ENCODE measurements at places on chromosomes 16 and 17.
A peak's percentile ranks its signal among the peaks of the same experiment; 100 is the strongest.

- no peak overlapping the region for H3K4me3 ChIP-seq
- H3K27ac ChIP-seq: no peak overlapping the region
- H3K27me3 ChIP-seq: peaks cover 7% of the 10 kb centered on the region
- H3K4me1 ChIP-seq: no peaks in the 10 kb centered on the region
These were observed 28.3 kb downstream of the G6PC1 start for GRCh38 chr17:42928714-42929496.

DNA sequence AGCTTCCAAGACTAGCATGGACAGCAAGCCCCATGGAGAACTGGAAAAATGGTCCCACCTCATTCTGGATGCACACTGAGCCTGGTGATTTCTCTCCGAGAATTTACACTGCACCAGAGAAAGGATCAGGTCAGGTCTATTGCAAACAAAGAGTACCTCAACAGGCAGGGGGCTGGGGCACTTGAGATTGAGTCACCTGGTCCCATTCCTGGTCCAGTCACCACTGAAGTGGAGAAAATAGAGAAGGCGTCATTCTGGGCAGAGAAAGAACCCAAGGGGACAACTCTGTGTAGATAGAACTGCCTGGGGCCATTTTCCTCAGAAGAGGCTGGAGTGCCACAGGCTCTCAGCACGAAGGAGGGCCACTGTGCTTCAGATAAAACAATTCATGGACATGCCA is 38.4 kb downstream of the CENPV start:
- no peaks in the 10 kb centered on the region for H3K4me1 ChIP-seq
- H3K36me3 ChIP-seq: peaks cover 49% of the 10 kb centered on the region
- H3K27ac ChIP-seq: no peak overlapping the region
- no peak overlapping the region for H3K4me3 ChIP-seq
- no peak for DNase-seq
- H3K27me3 ChIP-seq: no peaks in the 10 kb centered on the region

GRCh38 chr17:13540546-13540945 is 61.2 kb downstream of the HS3ST3A1 start:
- peak overlapping the region; percentile 85 for H3K27ac ChIP-seq
- H3K36me3 ChIP-seq: peaks cover 4% of the 10 kb centered on the region
- H3K4me1 ChIP-seq: peaks cover 80% of the 10 kb centered on the region

DNA sequence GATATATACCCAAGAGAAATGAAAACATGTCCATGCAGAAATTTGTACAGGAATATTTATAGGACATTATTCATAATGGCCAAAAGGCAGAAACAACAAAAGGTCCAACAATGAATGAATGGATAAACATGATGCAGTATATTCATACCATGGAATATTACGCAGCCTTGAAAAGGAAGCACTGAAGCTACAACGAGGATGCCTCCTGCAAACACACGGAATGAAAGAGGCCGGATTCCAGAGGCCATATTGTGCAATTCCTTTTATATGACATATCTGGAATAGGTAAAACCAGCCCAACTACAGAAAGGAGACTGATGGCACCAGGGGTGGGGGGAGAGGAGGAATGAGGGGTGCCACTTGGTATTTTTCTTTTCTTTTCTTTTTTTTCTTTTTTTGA is 14.5 kb upstream of the CHMP6 start:
- no peak overlapping the region for H3K27ac ChIP-seq
- no peak for DNase-seq
- no peaks in the 10 kb centered on the region for H3K36me3 ChIP-seq
- H3K27me3 ChIP-seq: peaks cover 35% of the 10 kb centered on the region
- peaks cover 5% of the 10 kb centered on the region for H3K4me1 ChIP-seq

- no peak for DNase-seq
- no peak overlapping the region for H3K27ac ChIP-seq
- peaks cover 2% of the 10 kb centered on the region for H3K4me1 ChIP-seq
- no peaks in the 10 kb centered on the region for H3K36me3 ChIP-seq
- no peak overlapping the region for H3K4me3 ChIP-seq
- H3K27me3 ChIP-seq: peaks cover 17% of the 10 kb centered on the region
These were observed 756.0 kb upstream of the RBFOX1 start for GRCh38 chr16:6576606-6577005.

GRCh38 chr16:51276336-51276735 is 125.3 kb upstream of the SALL1 start:
- no peak for DNase-seq
- H3K4me3 ChIP-seq: no peak overlapping the region
- H3K4me1 ChIP-seq: no peaks in the 10 kb centered on the region
- H3K36me3 ChIP-seq: no peaks in the 10 kb centered on the region
- no peak overlapping the region for H3K27ac ChIP-seq
- H3K27me3 ChIP-seq: peaks cover 3% of the 10 kb centered on the region

DNA sequence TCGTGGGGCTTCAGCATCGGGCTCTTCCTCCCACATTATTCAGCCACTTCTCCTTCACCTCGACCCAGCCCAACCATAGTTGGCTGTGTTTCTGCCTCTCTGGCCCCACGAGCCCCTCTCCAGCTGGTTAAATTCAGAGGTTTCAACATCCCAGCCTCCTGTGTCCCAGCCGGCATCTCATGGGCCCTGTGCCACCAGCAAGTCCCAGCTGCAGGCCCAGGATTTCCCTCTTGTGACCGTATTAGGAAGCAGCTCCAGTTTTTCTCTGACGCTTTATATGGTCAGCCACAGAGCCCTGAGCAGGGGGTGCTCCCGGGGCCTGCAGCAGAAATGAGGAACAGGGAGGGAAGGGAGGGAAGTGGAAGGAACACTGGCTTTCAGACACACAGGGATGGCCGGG is 27.4 kb downstream of the MYH11 start:
- H3K27ac ChIP-seq: no peak overlapping the region
- no peaks in the 10 kb centered on the region for H3K4me1 ChIP-seq
- H3K36me3 ChIP-seq: no peaks in the 10 kb centered on the region
- peaks cover 37% of the 10 kb centered on the region for H3K27me3 ChIP-seq

DNA sequence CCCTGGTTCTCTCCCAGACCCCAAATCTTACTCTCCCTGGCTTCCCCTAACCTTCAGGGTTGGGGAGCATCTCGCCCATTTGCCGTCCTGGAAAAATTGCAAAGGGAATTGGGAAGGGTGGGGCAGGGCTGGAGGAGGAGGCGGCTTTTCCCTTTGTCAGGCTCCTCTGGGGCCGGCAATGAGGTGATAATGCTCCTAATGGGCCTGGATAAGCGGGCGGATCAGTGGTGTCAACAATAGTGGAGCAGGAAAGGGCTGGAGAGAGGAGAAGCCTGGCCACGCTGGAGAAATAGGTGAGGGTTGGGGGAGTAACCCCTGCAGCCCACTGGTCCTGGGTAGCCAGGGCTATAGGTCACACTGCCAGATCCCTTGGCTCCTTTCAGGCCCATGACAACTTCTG is 12.3 kb downstream of the SCN4A start:
- no peak overlapping the region for H3K27ac ChIP-seq
- H3K4me3 ChIP-seq: no peak overlapping the region
- no peak for DNase-seq
- peaks cover 3% of the 10 kb centered on the region for H3K4me1 ChIP-seq

- no peaks in the 10 kb centered on the region for H3K36me3 ChIP-seq
- peaks cover 72% of the 10 kb centered on the region for H3K27me3 ChIP-seq
- no peak overlapping the region for H3K27ac ChIP-seq
These were observed 90.1 kb downstream of the TMEM132E start for GRCh38 chr17:34669511-34669910.

- H3K27me3 ChIP-seq: peaks cover 73% of the 10 kb centered on the region
- no peaks in the 10 kb centered on the region for H3K36me3 ChIP-seq
- no peaks in the 10 kb centered on the region for H3K4me1 ChIP-seq
- DNase-seq: no peak
- no peak overlapping the region for H3K4me3 ChIP-seq
- H3K27ac ChIP-seq: no peak overlapping the region
These were observed 179.7 kb downstream of the RBFOX3 start for GRCh38 chr17:79431175-79431574.

DNA sequence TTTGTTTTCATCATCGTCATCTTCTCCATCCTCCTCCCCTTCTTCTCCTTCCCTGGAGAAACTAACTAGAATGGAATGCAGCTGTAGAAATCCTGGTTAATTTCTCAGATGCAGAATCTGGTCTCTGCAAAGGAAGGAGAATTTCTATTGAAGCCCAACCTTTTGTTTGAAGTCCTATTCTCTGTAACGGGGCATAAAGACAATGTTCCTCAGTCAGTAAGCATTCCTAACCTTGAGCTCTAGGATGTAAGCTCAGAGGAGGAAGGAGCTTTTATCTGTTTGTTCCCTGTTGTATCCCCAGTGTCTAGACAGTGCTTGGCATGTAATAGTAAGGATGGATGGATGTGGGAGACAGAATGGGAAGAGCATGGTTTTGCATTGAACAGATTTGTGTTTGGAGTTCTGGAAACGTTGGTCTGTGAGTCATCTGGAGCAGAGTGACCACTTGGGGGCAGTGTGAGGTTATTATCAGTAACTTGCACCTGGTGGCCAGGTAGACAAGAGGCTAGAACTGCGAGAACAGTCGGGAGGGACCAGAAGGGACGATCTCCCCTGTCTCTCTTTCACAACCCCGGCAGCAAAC is 363.7 kb downstream of the SNX29 start:
- H3K27me3 ChIP-seq: peaks cover 4% of the 10 kb centered on the region
- DNase-seq: no peak
- no peaks in the 10 kb centered on the region for H3K4me1 ChIP-seq
- H3K36me3 ChIP-seq: no peaks in the 10 kb centered on the region
- H3K27ac ChIP-seq: no peak overlapping the region

DNA sequence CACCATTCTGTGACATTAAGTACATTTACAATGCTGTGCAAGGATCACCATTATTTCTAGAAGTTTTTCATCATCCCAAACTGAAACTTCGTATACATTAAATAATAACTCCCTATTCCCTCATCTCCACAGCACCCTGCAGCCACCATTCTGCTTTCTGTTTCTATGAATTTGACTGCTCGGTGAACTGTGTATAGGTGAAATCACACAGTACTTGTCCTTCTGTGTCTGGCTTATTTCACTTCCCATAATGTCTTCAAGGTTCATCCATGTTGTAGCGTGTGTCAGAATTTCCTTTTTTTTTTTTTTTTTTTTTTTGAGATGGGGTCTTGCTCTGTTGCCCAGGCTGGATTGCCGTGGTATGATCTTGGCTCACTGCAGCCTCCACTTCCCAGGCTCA is 20.4 kb downstream of the RAP1GAP2 start:
- H3K4me1 ChIP-seq: peaks cover 6% of the 10 kb centered on the region
- no peaks in the 10 kb centered on the region for H3K27me3 ChIP-seq
- H3K4me3 ChIP-seq: no peak overlapping the region
- H3K36me3 ChIP-seq: no peaks in the 10 kb centered on the region
- no peak for DNase-seq

DNA sequence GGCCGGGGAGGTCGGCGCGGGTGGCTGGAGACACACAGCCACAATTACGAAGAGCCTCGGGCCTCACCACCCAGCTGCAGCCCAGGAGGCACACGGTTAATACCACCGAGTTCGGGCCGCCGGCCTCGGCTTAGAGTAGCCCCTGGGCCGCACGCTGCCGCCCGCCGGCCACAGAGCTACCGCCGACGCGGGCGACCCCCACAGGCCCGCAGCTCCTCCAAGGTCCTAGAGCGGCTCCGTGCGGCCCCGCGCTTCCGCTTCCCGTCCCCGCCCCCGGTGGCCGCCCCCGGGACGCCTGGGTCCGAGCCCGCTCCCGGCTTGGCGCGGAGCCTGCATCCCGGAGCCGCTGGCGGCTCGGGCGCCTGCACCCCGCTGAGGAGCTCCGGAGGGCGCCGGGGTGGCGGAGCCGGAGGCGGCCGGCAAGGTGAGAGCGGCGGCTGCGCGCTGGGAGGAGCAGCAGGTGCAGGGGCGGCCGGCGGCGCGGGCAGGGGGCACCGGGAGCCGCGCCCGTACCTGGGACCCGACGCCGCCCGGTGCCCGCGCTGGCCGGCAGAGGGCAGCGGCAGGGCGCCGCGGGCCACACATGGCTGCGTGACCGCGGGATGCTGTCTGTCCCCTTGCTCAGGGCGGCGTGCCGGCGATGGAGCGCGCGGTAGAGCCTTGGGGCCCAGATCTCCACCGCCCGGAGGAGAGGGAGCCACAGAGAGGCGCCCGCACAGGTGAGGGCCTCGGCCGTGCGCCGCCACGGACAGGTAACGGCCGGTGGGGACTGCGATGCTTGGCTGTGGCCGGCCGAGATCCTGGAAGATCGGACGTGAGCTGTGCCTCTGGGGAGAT is at the start of gene ZNF48:
TSS of gene ZNF48 (plus strand) at position 266 of the 837 bp plus-strand sequence. CDS start at position 641, 375 bp downstream.
- peak; percentile 64 for DNase-seq
- H3K4me1 ChIP-seq: peaks cover 28% of the 10 kb centered on the region
- no peaks in the 10 kb centered on the region for H3K27me3 ChIP-seq
- peaks cover 4% of the 10 kb centered on the region for H3K36me3 ChIP-seq
- H3K27ac ChIP-seq: peak within 1 kb of the TSS; percentile 96
- H3K4me3 ChIP-seq: peak within 1 kb of the TSS; percentile 95

GRCh38 chr17:45883063-45883462 is 11.3 kb upstream of the MAPT start:
- no peak overlapping the region for H3K27ac ChIP-seq
- H3K27me3 ChIP-seq: peaks cover 55% of the 10 kb centered on the region
- no peaks in the 10 kb centered on the region for H3K36me3 ChIP-seq
- no peak for DNase-seq

DNA sequence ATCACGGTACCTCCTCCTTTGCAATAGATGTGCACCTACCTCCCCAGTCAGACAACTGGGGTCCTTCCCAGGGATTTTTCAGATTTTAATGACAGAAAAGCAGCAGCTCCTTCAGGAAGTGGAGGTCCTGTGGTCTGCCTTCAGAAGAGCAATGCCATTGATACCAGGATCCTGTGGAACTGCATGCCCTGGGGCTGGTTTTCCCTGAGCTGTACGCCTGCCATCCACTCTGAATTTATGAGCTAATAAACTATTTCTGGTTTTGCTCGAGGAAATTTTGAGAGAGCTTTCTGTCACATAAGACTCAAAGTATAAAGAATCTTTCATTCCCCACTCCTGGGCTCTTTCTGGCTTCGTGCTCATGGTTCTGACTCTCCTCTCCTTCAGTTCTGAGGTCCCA is 10.0 kb upstream of the CCL23 start:
- H3K4me1 ChIP-seq: peaks cover 31% of the 10 kb centered on the region
- peak overlapping the region; percentile 70 for H3K27ac ChIP-seq
- no peak overlapping the region for H3K4me3 ChIP-seq
- H3K27me3 ChIP-seq: peaks cover 7% of the 10 kb centered on the region
- DNase-seq: no peak

DNA sequence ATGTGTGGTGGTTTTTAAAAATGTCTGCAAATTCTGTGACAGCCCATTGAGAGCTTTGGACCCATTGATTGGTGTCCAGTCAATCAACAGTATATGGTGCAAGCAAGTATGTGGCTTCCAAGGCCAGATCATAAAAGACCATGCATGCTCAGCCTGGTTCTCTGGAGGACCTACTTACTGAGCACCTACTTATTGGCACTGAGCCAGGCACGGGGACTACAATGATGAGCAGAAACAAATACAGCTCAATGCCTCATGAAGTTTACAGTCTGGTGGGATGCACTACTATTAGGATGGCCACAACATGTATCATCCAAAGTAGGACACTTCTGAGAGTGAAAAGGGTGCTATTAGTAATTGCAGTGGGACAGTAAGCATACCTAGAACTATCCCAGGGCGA is 7.2 kb upstream of the EMP2 start:
- DNase-seq: no peak
- H3K27me3 ChIP-seq: peaks cover 2% of the 10 kb centered on the region
- no peak overlapping the region for H3K4me3 ChIP-seq
- H3K36me3 ChIP-seq: no peaks in the 10 kb centered on the region
- peaks cover 5% of the 10 kb centered on the region for H3K4me1 ChIP-seq

- H3K4me3 ChIP-seq: no peak overlapping the region
- H3K27ac ChIP-seq: no peak overlapping the region
- H3K4me1 ChIP-seq: no peaks in the 10 kb centered on the region
- DNase-seq: no peak
- H3K27me3 ChIP-seq: no peaks in the 10 kb centered on the region
These were observed 9.0 kb upstream of the VASN start for GRCh38 chr16:4362476-4363135.

All from mesothelial cell of epicardium (in vitro differentiated cells).